ENCODE measurements at places on chromosomes 16 and 17.

GRCh38 chr17:32960815-32961214, 30.8 kb upstream of the SPACA3 start:
- no peak for DNase-seq

DNA sequence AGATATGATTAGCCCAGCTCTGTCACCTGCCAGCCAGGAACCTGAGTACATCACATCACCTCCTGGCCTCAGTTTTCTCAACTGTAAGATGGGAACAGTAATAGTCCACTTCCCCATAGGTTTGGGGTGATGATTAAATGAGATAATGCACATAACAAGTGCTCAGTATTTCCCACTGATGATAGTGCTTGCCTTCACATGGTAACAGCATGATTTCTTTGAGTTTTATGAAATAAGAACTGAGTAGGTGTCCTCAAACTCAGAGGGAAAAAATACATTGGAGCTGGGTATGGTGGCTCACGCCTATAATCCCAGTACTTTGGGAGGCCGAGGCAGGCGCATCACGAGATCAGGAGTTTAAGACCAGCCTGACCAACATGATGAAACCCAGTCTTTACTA, 30.1 kb upstream of the SNN start:
- DNase-seq = no peak

GRCh38 chr16:10625595-10626357, 45.4 kb upstream of the EMP2 start:
- no peak for DNase-seq

DNA sequence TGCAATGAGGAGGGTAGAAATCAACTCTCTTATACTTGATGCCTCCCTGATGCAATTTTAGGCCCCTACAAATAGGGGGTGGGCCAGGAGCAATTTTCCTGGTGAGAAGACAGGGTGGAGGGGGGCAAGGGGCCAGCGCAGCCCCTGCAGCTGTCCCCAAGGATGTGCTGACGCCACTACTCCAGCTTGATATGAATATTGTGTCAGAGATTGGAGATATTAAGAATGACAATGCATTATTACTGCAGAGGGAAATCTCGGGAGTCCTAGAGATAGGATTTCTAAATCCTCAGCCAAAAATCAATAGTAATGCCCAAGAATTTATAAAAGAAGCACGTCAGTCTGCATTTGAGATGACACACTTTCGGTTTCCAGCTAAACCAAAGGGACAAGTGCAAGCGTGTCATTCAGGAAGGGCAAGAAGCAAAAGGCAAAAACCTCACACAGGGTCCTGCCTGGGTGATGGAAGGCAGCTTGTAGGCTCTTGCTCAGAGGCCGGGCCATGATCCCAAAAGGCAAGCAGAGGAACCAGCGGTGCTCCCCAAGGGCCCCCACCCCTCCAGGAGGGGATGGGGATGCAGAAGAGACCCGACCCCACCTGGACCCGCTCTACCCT, 178.8 kb downstream of the C16orf78 start:
- DNase-seq = no peak

DNA sequence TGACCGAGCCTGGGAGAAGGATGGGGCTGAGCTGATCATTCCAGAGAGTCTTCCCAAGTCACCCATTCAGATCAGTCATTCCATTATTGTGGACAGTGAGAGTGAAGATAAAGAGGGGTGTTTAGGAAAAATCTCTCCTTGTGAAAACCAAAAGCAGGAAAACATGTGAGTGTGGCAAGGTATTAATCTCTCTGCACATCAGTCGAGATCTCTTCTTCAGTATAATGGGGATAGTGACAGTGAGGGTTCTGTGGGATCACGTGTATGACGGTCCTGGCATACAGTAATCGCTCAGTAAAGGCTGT, 35.4 kb downstream of the CHD9 start:
- DNase-seq = no peak

- no peak for DNase-seq
Measured at GRCh38 chr16:74743045-74743667, 31.5 kb downstream of the FA2H start.

- peak; percentile 21 for DNase-seq
Measured at GRCh38 chr17:63274146-63274545, 172.0 kb downstream of the CYB561 start.

DNA sequence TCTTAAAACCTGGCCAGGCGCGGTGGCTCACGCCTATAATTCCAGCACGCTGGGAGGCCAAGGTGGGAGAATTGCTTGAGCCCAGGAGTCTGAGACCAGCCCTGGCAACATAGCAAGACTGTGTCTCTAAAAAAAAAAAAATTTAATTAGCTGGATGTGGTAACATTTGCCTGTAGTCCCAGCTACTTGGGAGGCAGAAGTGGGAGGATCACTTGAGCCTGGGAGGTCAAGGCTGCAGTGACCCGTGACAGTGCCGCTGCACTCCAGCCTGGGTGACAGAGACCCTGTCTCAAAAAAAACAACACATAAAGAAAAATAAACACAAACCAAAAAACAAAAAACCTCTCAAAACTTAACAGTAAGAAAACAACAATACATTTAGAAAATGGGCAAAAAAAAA, 106.3 kb downstream of the SMG6 start:
- DNase-seq = no peak

- DNase-seq = no peak
Measured at GRCh38 chr17:33523577-33523981, 230.5 kb upstream of the ASIC2 start.

DNA sequence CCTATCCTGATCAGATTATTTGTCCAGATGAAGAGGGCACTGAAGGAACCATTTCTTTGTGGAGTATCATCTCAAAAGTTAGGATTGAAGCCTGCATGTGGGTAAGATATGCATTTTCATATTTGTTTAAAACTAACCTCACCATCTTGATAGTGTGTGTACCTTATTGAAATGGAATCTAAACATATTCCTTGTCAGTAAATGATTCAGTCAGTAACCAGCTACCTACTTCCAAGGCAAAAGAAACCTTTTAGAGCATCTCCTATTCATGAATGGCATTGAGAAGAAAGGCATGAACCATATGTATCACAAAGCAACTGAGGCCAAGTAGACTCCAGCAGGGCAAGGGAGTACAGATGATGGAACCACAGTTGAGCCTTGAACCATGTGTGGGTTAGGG, 57.6 kb downstream of the VMP1 start:
- DNase-seq = no peak

DNA sequence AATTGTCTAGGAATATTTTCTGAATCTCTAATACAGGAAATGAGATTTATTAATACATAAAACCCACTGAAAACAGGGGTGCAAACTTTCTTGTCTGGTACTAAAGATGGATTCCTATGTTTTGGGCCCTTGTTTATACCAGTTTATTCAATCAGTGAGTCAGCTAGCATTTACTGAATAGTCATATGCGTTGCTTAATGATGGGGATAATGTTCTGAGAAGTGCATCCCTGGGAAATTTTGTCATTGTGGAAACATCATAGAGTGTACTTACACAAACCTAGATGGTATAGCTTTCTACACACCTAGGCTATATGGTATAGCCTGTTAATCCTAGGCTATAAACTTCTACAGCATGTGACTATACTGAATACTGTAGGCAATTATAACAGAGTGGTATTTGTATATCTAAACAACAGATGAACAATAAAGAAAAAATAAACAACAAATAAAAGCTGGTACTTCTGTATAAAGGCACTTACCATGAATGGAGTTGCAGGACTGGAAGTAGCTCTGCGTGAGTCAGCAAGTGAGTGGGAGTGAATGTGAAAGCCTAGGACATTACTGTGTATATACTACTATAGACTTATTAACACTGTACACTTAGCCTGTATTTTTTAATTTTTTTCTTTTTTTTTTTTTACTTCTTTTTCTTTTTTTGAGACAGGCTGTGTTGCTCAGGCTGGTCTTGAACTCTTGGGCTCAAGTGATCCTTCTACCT, 63.7 kb downstream of the SIAH1 start:
- no peak for DNase-seq
